Type B pancreatic cell (in vitro differentiated cells): ENCODE measurements at places on chromosomes 4 and X. TPM values are rescaled to one million over a fixed set of nuclear protein-coding genes. Genes with fewer than 3 reads are reported as not detected.

MID2 gene
- total RNA-seq, result 7.2 and 18.6 TPM in 2 replicates

CFAP47 gene
- total RNA-seq, result 0.31 and 3.0 TPM in 2 replicates

BEND2 gene
- total RNA-seq, result not detected in 2 replicates

FRYL gene
- total RNA-seq, result 43.1 and 50.0 TPM in 2 replicates

AFM gene
- total RNA-seq, result 2.9 TPM in 2 replicates

BMP3 gene
- 5.5 and 10.7 TPM in 2 replicates for total RNA-seq

PRSS12 gene
- 14.1 and 23.6 TPM in 2 replicates for total RNA-seq

ASB12 gene
- total RNA-seq, result 0.63 TPM in 1 of 2 replicates, not detected in the other

PNCK gene
- 2.2 and 3.7 TPM in 2 replicates for total RNA-seq

TMLHE gene
- 15.1 and 18.5 TPM in 2 replicates for total RNA-seq

SYP gene
- 13.6 and 14.8 TPM in 2 replicates for total RNA-seq

MAGEA2 gene
- total RNA-seq, result 0.69 TPM in 1 of 2 replicates, not detected in the other

HSFX4 gene
- total RNA-seq, result not detected in 2 replicates

CPE gene
- 111 and 149 TPM in 2 replicates for total RNA-seq

GRCh38 chr4:8200302-8200975 lies 1.3 kb downstream of the SH3TC1 start:
- DNase-seq, result no peak
- no peaks in the 10 kb centered on the region for H3K27me3 ChIP-seq
- H3K4me1 ChIP-seq, result peaks cover 31% of the 10 kb centered on the region
- no peak overlapping the region for H3K4me3 ChIP-seq
- H3K27ac ChIP-seq, result no peak overlapping the region
- no peaks in the 10 kb centered on the region for H3K36me3 ChIP-seq

DNA sequence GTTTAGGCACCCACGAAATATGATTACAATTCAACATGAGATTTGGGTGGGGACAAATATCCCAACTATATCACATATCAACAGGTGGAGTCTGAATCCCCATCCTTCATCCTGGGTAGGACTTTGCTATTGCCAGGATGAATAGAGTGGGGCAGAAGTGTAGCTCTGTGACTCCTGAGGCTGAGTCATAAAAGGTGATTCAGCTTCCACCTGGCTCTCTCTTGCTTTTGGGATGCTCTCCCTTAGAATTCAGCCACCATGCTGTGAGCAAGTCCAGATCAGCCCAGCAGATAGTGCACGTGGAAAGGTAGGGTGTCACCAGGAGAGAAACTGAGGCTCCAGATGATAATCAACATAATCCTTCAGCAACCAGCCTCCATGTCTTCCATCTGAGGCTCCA lies 193.8 kb upstream of the BCOR start:
- no peak overlapping the region for H3K27ac ChIP-seq
- no peaks in the 10 kb centered on the region for H3K36me3 ChIP-seq
- H3K4me1 ChIP-seq, result no peaks in the 10 kb centered on the region
- no peak overlapping the region for H3K4me3 ChIP-seq
- DNase-seq, result no peak

- H3K4me3 ChIP-seq, result no peak overlapping the region
- no peak for DNase-seq
- H3K36me3 ChIP-seq, result no peaks in the 10 kb centered on the region
- H3K27me3 ChIP-seq, result peaks cover 34% of the 10 kb centered on the region
- H3K27ac ChIP-seq, result no peak overlapping the region
Observed at GRCh38 chr4:108536577-108536976, 83.8 kb upstream of the RPL34 start.

- H3K27me3 ChIP-seq, result no peaks in the 10 kb centered on the region
- no peaks in the 10 kb centered on the region for H3K4me1 ChIP-seq
- DNase-seq, result no peak
- H3K36me3 ChIP-seq, result peaks cover 6% of the 10 kb centered on the region
Observed at GRCh38 chr4:124079174-124079780, 633.3 kb downstream of the ANKRD50 start.

- H3K36me3 ChIP-seq, result no peaks in the 10 kb centered on the region
- H3K27ac ChIP-seq, result no peak overlapping the region
- DNase-seq, result no peak
Observed at GRCh38 chr4:143726714-143727113, 26.2 kb upstream of the FREM3 start.

DNA sequence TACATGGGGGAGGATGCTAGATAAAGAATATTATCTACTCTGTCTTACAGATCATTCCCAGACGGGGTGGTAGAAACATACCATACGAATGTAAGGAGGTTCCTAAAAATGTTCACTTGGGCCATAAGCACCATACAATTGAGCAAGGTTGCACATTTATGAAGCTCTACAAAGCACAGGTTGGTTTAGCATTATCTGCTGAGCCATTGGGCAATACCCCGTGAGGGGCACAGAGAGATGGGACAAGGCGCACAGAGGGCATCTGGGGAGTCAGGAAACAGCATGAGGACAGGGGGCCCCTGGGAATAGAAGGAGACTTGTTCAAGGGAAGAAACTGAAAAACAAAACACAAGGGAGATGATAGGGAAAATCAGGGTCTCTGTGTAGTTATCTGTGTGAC lies 305.3 kb downstream of the TRIML1 start:
- H3K36me3 ChIP-seq, result no peaks in the 10 kb centered on the region
- DNase-seq, result no peak
- H3K4me1 ChIP-seq, result no peaks in the 10 kb centered on the region
- H3K4me3 ChIP-seq, result no peak overlapping the region

DNA sequence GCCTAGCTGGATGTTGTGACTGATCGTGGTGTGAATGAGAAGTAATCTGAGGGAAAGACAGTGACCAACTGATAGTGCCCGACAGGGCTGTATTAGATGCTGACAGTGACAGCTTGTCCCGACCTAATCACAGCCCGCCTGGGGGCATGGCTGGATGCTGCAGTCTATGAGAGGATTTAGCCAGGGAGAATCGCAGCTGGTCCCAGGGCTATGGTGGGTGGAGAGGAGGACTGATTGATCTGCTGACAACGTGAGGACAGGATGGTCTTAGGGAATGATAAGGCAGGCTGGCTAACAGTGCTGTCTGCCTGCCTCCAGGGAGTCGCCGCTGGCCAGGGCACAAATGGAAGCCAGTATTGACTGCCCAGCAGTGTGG lies 621 bp upstream of the SUV39H1 start:
- peak overlapping the region; percentile 90 for H3K4me3 ChIP-seq
- H3K27me3 ChIP-seq, result peaks cover 3% of the 10 kb centered on the region
- H3K4me1 ChIP-seq, result peaks cover 7% of the 10 kb centered on the region
- no peak for DNase-seq
- peak overlapping the region; percentile 75 for H3K27ac ChIP-seq

DNA sequence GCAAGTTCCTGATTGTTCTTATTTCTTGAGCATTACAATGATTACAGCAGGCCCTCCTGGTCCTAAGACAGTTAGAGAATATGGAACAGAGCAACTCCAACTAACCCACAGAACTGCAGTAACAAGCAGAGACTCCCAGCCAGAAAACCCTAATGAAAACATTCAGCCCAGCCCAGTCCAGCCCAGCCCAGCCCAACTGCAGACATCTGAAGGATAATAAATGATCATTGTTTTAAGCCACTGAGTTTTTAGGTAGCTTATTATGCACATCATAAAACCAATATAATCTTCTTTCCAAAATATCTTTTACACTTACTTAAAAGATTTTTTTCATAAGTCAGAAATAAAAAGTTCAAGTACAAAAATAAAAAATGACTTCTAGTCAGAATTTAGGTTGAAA lies 51.3 kb downstream of the SPOCK3 start:
- no peaks in the 10 kb centered on the region for H3K27me3 ChIP-seq
- no peak overlapping the region for H3K4me3 ChIP-seq
- no peak for DNase-seq
- peak overlapping the region; percentile 42 for H3K27ac ChIP-seq
- H3K4me1 ChIP-seq, result no peaks in the 10 kb centered on the region

GRCh38 chrX:140762061-140762460 lies 52.5 kb downstream of the LINC00632 start:
- H3K27me3 ChIP-seq, result peaks cover 32% of the 10 kb centered on the region
- H3K4me1 ChIP-seq, result peaks cover 4% of the 10 kb centered on the region
- no peak overlapping the region for H3K27ac ChIP-seq
- DNase-seq, result no peak
- H3K36me3 ChIP-seq, result no peaks in the 10 kb centered on the region

GRCh38 chr4:64781737-64782326 lies 372.6 kb upstream of the TECRL start:
- DNase-seq, result no peak
- no peaks in the 10 kb centered on the region for H3K36me3 ChIP-seq
- H3K4me1 ChIP-seq, result no peaks in the 10 kb centered on the region
- H3K27ac ChIP-seq, result no peak overlapping the region
- no peaks in the 10 kb centered on the region for H3K27me3 ChIP-seq

DNA sequence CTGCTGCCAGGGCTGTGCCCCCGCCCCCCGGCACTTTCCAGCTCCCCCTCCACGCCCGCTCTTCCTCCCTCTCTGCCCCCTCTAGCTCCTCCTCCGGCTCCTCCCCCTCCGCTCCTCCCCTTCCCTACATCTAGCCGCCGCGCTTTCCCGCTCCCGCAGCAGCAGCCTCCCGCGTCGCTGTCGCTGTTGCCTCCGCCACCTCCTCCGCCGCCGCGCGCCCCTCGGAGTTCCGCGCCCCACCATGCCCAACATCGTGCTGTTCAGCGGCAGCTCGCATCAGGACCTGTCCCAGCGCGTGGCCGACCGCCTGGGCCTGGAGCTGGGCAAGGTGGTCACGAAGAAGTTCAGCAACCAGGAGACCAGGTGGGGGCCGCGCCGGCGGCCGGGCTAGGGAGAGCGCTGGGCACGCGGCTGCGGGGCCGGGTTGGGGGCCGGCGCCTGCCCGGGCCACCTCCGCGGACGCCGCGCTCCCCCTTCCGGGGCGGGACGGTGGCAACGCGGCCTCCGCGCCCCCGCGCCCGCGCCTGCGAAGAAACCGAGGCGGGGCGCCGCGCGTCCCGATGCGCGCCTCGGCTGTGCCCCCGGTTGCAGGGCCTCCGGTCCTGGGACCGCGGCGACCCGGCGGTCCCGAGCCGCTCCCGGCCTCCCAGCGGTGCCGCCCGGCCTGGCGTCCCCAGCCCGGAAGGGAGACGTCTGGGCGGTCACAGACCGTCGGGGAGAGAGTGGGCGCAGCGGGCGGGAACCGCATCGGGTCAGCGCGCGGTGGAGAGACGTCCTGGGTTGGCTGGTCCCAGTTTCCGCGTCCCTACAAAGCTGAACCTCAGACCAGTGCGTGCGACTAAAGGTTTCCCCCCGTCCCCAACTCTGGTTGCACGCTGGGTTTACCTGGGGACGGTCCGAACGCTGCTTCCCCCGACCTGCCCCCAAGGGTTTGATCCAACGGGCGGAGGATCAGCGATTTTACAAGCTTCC lies at the start of gene PRPS2:
PRPS2 (plus strand) TSS at position 156 of the 972 bp plus-strand sequence; CDS start at position 242, 86 bp downstream.
- peaks cover 6% of the 10 kb centered on the region for H3K27me3 ChIP-seq
- peaks cover 13% of the 10 kb centered on the region for H3K36me3 ChIP-seq
- H3K4me1 ChIP-seq, result no peaks in the 10 kb centered on the region
- peak within 1 kb of the TSS; percentile 86 for H3K4me3 ChIP-seq
- no peak within 1 kb of the TSS for H3K27ac ChIP-seq

DNA sequence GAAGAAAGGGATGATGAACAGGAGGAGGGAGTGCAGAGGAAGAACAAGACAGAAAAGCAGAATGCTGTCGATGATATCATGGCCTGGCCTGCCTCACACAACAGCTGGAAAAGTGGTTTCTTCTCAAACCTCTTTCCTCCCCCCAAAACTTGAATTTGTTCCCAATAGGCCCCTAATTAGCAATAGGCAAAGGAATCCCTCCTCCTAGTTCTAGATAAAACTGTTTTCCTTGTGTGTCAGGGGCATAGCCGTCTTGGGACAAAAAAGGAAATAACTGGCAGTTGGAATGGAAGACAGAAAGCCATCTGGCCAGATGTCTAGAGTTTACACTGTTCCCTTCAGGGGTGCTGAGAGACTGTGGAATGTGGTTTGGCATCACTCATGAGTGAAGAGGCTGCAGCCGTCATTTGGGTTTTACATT lies 177.8 kb upstream of the C1QTNF7 start:
- no peaks in the 10 kb centered on the region for H3K36me3 ChIP-seq
- H3K4me1 ChIP-seq, result peaks cover 1% of the 10 kb centered on the region
- no peaks in the 10 kb centered on the region for H3K27me3 ChIP-seq
- no peak for DNase-seq
- H3K4me3 ChIP-seq, result no peak overlapping the region

DNA sequence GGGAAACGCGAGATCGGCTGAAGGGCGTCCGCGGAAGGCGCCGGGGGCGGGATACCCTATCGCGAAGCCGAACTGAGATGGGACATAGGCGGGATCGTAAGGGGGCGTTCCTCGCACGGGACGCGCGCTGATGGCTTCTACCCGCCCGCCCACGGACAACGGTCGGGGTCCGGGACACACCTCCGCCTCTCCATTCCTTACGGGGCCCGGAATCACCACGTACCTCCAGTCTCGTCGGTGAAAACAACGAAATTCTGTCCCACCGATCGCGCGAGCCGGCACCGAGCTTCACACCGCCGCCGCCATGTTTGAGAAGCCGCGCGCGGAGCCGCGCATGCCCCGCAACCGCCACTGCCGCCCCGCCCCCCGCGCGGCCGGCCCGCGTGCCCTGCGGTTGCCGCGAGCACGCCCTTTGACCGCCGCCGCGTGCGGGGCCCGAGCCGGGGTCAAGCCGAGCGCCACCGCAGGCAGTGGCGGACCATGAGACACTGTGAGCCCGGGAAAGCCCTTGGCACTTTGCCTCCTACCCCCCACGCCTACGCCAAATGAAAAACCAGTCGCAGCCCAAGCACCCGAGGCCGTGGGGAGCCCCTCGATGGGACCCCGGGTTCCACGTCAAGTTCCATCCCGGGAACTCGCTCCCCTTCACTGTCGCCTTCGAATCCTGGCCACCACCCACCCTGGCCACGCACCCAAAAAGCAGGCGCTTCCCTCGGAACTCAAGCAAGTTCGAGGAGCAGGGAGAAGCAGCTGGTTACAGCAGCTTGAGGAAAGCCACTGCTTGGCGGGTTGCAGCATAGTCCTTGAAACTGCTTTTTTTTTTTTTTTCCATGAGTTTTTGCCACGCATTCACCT lies at the start of gene SCML2:
SCML2 (minus strand) TSS at position 320 of the 855 bp plus-strand sequence. CDS start 20,617 bp downstream, outside the sequence.
- peaks cover 19% of the 10 kb centered on the region for H3K27me3 ChIP-seq
- peak within 1 kb of the TSS; percentile 90 for H3K4me3 ChIP-seq
- peak; percentile 68 for DNase-seq
- H3K36me3 ChIP-seq, result no peaks in the 10 kb centered on the region

- H3K27ac ChIP-seq, result no peak overlapping the region
- no peaks in the 10 kb centered on the region for H3K4me1 ChIP-seq
- DNase-seq, result no peak
- no peak overlapping the region for H3K4me3 ChIP-seq
- H3K27me3 ChIP-seq, result no peaks in the 10 kb centered on the region
Observed at GRCh38 chr4:58734030-58734674, 1624.0 kb upstream of the IGFBP7 start.

- no peaks in the 10 kb centered on the region for H3K27me3 ChIP-seq
- H3K27ac ChIP-seq, result no peak overlapping the region
- DNase-seq, result no peak
- no peak overlapping the region for H3K4me3 ChIP-seq
Observed at GRCh38 chr4:176775338-176775737, 17.4 kb downstream of the VEGFC start.

DNA sequence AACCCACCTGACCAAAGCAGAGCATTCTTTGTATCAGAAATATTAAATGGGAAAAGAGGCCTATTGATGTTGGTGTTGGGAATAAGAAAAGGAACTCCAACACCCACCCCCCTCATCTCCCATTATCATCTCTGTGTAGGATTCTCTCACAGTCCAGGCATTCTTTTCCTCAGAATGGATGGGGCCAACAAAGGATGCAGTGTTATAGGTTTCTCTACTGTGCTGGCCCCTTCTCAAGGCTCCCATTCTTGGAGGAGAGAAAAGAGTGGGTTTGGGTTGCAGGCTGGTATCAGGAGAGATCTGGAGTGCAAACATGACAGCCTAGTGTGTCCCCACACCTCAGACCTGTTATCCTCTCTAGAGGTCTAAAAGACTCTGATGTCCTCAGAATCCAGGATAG lies 59.6 kb downstream of the UGT8 start:
- no peaks in the 10 kb centered on the region for H3K36me3 ChIP-seq
- no peaks in the 10 kb centered on the region for H3K4me1 ChIP-seq
- no peaks in the 10 kb centered on the region for H3K27me3 ChIP-seq
- H3K27ac ChIP-seq, result no peak overlapping the region
- DNase-seq, result no peak
